Cardiac septum (tissue), 1 donor: ENCODE measurements at places on chromosomes 2 and 18.

DNA sequence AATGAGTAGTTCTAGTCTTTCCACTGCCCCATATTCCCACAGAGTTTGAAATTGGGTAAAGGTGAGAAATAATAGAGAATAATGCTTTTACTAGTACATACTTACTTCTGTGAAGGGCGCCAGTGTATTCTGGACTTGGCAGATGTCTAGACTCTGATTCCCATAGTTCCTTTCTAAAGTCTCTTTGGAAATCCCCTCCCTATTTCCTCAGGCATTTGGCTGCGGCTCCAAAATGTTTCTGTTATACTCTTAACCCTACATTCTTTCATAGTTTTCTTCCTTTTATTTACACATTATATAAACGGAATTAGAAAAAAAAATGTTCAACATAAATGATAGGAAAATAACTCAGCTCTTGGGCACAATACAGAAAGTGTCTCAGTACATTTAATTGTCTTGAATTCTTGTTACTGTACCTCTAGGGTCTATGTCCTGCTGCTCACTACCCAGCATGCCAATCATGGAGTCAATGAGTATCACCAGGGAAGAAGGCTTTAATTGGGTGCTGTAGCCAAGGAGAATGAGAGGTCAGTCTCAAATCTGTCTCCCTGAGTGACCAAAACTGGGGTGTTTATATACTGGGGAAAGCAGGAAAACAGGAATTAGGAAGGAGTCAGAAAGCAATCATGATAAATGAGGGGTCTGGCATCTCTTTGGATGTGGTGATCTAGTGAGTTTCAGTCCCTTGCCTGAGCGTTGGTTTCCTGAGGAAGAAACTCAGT lies 147.8 kb upstream of the MMADHC start:
- DNase-seq: no peak

DNA sequence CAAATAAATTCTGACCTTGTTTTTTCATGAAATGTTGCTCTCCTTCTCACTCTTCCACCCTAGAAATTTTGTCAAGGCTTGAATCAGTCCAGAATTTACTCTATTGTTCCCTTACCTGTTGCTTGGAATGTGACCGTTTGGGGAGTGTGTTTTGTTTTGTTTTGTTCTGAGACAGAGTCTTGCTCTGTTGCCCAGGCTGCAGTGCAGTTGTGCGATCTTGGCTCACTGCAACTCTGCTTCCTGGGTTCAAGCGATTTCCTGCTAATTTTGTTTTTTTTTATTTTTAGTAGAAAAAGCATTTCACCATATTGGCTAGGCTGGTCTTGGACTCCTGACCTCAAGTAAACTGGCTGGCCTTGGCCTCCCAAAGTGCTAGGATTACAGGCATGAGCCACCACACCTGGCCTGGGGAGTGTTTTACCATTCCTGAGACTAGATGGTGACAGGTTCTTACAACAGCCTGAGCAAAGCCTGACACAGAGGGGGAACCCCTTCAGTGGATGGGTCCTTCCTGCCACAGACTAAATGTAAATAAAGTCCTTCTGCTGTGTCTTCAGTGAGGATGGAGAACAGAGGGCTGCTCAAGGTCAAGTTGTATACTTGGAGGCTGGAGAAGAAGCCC lies 52.0 kb downstream of the HAUS1 start:
- DNase-seq: no peak

GRCh38 chr2:101133492-101134100 lies 17.6 kb downstream of the TBC1D8 start:
- DNase-seq: no peak

GRCh38 chr2:45439788-45440773 lies 171.0 kb downstream of the SRBD1 start:
- DNase-seq: no peak

DNA sequence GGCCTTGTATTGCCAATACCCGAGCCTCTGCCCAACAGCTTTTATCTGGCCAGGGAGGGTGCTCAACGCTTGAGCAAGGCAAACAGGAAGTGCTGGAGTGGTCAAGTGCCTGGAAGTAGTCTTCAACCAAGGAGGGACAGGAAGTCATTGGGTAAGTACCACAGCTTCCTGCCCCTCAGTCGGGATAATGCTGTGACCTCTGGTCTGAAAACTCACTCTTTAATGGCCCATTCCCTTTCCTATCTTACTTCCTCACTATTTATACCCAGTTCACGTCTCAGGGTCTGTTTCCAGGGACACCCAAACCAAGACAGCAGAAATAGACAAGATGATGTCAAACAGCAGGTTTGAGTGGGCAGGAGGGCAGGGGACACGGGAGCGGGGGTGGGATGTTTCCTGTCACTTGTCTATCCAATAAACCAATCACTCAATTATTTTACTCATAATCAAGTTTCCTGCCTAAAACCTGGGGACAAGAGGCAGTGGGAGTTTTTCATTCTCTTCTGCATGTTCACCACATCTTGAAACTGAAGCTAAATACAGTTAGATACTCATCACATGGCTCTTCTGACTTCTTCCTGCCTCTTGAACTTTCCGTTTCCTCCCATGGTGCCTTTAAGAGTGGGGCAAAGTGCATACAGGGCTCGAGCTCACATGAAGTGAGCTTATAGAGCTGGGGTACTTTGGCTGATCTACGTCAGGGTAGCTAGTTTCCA lies 68.9 kb upstream of the CAB39 start:
- DNase-seq: peak; percentile 85

DNA sequence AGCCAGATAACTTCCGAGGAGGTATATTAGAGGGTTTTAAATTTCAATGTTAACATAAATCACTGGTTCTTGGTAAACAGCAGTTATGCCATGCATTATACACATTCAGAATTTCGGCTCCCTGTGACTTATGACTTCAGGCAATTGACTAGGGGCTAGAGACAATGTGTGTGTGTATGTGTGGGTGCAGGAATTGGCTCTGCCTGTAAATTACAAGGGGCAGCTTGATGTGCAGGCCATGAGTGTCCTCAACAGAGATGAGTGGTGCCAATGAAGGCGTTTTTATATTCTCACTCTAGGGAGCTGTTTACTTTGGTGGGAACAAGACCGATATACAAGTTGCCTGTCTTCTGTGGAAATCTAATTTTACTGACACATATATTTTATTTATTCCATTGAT lies 161.6 kb downstream of the CSRNP3 start:
- DNase-seq: no peak

- no peak for DNase-seq
These were observed 12.6 kb downstream of the PSD4 start for GRCh38 chr2:113186433-113186796.

DNA sequence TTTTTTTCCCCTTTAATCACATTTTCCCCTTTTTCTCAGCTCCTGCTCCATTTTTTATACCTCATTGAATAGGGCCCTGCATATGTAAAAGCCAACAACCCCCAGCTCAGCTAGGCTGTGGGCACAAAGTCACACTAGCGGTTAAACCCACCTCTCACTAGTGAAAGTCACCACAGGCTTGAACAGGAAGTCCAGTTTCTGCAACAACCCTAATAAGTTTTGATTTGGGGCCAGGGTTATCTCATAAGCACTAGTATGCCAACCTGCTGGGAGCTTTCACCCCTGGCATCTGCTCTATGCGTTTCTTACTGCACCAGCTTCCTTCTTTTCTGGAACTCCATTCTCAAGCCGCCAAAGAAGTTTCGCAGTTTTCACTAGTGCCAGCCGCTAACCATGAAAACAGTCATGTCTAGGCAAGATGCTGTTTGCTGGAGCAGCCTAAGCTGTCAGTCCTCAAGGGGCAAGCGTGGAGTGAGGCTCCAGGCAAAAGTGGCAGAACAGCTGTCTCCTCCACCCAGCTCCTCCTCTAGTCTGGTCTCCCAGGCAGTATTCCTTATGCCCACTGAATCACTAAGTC lies 197.0 kb upstream of the MEIS1 start:
- DNase-seq: no peak

DNA sequence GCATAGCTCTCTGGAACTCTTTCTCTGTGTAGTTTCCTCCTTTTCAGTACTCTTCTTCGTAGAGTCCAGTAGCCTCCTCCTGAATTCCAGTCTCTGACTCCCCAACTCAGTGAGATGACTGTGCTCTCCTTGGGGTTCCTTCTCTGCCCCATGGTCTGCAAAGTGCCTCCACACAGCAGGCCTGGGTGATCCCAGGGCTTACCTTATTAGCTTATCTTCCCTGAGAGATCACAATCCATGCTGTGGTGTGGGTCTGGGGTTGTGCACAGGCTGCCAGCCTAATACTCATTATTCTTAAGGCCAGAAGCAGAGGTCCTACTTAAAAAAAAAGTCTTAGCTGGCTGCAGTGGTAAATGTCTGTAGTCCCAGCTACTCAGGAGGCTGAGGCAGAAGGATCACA lies 4.6 kb upstream of the GPR39 start:
- DNase-seq: no peak

DNA sequence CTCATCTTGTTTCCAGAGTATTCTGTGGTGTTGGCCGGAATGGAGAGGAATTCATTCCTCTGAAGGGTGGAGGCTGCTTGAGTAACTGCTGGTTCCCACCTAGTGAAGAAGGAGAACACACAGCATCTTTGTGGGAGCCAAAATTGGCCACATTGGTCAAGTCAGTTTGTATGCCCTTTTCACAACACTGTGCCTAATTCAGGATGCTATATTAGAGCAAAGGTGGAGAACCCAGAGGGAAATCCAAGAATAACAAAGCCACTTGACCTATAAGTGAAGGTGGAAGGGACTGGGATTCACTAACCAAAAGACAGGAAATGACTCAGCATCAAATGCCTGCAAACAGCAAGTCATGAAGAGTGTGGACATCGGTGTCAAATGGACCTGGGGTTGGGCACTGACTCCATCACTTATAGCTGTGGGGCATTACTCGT lies 27.3 kb upstream of the MLPH start:
- no peak for DNase-seq

- DNase-seq: no peak
These were observed 29.9 kb upstream of the IHH start for GRCh38 chr2:219090436-219091299.

GRCh38 chr2:182482511-182482910 lies 55.7 kb upstream of the PDE1A start:
- no peak for DNase-seq

DNA sequence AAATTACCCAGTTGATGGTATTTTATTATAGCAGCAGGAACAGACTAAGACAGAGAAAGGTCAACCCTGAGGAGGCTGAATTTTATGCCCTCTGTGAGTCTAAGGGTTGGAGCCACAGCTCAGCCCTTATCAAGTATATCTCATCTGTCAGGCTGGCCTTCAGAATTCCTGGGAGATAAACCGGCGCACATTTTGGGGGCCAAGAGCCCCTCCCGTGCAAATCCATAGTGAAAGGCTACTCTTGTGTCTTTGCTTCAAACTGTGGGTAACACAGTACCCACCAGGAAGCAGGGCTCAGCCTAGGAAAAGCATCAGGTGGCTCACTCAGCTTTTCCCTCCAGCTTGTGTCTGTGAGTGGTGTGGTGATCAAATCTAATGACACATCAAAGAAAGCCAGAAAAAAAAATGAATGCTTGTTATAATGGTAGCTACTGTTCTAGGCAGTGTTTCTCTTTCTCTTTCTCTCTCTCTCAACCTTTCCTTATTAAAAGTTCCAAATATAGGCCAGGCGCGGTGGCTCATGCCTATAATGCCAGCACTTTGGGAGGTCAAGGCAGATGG lies 25.0 kb upstream of the ASXL2 start:
- no peak for DNase-seq

- DNase-seq: no peak
These were observed 654.5 kb upstream of the CDH2 start for GRCh38 chr18:28831476-28831875.

- DNase-seq: peak; percentile 74
These were observed 110.8 kb upstream of the GLI2 start for GRCh38 chr2:120624738-120625446.

DNA sequence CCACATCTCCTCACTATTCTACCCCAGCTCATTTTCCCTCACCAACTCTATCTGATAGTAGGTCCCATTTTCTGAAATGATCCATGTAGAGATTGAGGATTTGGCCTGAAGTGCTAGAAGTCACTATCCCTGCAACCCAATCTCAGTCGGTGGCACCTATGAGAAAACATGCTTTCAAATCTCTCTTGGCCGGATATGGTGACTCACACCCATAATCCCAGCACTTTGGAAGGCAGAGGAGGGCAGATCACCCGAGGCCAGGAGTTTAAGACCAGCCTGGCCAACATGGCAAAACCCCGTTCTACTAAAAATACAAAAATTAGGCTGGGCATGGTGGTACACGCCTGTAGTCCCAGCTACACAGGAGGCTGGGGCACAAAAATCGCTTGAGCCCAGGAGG lies 19.1 kb upstream of the MARCHF4 start:
- no peak for DNase-seq

- DNase-seq: no peak
These were observed 70.9 kb upstream of the ERBB4 start for GRCh38 chr2:212609479-212609878.

- no peak for DNase-seq
These were observed 75.5 kb upstream of the TXNDC2 start for GRCh38 chr18:9810299-9810698.

DNA sequence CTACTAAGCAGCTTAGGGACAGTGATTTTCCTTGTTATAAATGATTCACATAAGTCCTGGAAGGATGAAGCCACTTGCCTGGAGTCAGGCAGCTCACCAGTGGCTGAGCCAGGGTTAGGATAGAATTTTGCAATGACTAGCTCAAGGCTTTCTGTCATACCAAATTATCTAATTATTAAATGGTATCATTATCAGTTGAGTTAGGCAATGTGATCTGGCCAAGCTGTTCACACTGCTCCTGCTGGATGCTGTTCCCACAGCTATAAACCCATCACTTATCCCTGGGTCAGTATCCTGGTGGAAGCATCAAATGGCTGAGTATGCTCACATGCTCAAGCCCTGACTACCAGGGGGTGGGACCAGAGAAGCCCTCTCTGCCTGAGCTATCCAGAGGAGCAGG lies 235.2 kb downstream of the MTX2 start:
- no peak for DNase-seq

DNA sequence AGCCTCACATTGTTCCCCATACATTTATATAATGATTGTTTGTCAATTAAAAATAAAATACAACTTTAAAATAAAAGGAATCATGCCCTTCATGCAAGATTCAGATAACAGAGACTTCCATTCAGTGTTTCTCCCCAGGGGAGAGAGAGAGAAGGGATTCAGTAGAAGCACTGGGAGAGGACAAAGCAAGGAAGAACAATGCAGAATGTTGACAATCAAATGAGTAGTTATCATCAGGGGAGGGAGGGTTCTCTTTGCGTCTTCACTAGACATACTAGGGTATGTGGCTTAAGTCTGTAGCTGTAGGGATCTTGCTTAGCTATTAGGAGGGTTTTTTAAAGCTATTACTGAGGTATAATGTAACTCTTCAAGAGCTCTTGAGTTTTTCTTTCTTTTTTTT lies 30.7 kb downstream of the FSHR start:
- no peak for DNase-seq

GRCh38 chr2:23380562-23381065 lies 4.4 kb upstream of the KLHL29 start:
- DNase-seq: no peak

GRCh38 chr2:64362562-64363026 lies 91.4 kb upstream of the LGALSL start:
- no peak for DNase-seq

- DNase-seq: no peak
These were observed 844.3 kb downstream of the MBD2 start for GRCh38 chr18:53380063-53380639.

GRCh38 chr18:26854292-26854881 lies 11.1 kb downstream of the AQP4 start:
- no peak for DNase-seq

GRCh38 chr18:63097178-63097577 lies 222.4 kb downstream of the BCL2 start:
- DNase-seq: no peak
